ENCODE measurements at places on chromosomes 11 and 22. TPM values are rescaled to one million over a fixed set of nuclear protein-coding genes. Genes with fewer than 3 reads are reported as not detected.

The CHST1 gene
- total RNA-seq: 1.4 TPM

The ANO9 gene
- 180 TPM for total RNA-seq

The CARD16 gene
- 34.3 TPM for total RNA-seq

The ENDOD1 gene
- total RNA-seq: 108 TPM

The XNDC1N gene
- 12.5 TPM for total RNA-seq

GRCh38 chr11:116853461-116854073, 16.1 kb upstream of the APOA1 start:
- DNase-seq: no peak

DNA sequence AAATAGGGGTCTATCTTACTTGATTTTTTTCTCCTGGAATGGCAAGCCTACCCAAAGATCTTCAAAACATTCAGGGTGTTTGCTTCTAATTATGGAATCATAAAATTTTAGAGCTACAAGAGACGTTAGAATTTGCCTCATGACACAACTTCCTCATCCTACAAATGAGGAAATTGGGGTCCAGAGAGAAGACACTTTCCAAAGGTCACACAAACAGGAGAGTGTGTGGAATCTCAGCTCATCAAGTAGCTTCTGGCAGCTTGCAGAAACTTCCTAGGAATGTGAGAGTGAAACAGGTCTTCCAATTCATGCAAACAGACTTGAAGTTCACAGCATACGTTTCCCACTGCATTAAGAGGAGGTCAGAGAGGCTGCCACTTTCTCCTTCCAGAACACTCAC, 976.0 kb downstream of the OPCML start:
- no peak for DNase-seq

- no peak for DNase-seq
These were observed 121.2 kb downstream of the ABTB2 start for GRCh38 chr11:34236572-34236971.

GRCh38 chr11:128627666-128628324, 40.4 kb upstream of the ETS1 start:
- no peak for DNase-seq

DNA sequence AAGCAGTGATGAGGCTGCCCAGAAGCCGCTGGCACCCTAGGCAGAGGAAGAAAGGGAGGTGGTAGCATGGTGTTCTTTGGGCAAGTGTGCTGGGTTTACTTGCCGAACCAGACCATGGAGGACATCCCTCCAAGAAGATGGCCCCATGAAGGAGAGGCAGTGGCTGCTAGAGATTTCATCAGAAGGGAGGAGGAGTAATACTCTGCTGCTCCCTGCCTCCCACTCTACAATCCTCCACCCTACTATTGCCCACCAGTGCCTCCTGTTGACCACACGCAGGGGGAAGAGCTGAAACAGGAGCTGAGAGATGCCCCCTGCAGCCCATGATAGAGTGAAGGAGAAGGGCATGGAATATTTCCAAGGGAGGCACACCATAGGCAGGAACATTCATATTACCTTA, 51.0 kb upstream of the PRSS23 start:
- DNase-seq: no peak

DNA sequence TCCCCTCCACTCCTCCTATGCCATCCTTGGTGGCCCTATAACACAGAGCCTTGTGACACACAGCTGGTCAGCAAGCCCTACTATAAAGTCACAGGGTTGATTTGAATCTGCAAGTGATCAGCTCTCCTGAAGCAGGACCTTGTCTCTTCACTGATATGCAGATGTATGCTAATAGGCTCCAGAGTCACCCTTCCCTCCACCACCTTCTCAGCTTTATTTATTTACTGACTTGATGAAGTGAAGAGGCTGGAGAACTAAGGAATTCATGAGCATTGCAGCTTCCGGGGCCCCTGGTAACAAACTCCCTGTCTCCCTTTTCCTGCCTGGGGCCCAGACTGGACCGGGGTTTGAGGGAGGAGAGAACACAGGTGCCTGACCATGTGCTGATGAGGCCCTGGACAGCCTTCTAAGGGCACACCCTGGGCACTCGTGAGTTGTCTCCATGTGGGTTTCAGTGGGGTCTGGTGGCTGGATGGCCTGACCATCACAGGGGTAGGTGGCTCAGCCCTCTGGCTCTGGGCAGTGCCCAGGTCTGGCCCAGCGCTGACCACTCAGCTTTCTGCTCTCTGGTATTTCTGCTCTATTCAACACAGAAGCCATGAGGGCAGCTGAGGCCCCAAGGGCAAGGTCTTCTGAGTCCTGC, 307.5 kb downstream of the NTM start:
- DNase-seq: no peak

GRCh38 chr11:7646866-7647265, 26.4 kb downstream of the CYB5R2 start:
- DNase-seq: no peak

DNA sequence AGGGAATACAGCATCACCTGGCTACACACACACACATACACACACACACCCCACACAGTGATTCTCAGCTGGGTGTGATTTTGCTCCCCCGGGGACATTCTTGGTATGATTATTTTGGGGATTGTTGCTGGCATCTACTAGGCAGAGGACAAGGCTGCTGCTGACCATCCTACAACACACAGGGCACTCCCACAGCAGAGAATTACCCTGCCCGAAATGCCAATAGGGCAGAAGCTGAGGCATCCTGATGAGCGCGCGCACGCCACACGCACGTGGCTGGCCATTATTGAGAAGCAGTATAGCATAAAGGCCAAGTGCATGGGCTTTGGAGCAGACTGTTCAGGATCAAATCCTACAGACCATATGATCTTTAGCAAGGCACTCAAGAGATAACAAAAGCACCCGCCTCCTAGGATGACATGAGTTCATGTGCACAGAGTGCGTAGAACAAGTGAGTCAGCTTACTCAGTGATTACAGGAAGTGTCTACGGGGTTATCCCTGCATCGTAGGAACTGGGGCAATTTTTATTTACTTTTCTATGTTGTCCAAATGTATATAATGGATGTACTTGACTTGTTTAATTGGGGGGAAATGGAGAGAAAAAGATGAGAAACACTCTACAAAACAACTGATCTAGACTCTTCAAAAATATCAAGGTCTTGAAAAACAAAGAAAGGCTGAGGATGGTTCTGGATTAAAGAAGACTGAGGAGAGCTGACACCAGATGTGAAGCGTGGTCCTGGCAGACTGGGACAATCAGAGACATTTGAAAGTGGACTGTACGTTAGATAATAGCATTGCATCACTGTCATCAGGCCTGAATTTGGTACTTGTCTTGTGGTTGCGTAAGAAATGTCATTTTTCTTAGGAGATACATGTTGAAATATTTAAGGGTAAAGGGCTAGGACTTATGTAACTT, 7.2 kb upstream of the EHD1 start:
- no peak for DNase-seq

GRCh38 chr11:118088531-118088930, 1.8 kb upstream of the SMIM35 start:
- DNase-seq: peak; percentile 58

DNA sequence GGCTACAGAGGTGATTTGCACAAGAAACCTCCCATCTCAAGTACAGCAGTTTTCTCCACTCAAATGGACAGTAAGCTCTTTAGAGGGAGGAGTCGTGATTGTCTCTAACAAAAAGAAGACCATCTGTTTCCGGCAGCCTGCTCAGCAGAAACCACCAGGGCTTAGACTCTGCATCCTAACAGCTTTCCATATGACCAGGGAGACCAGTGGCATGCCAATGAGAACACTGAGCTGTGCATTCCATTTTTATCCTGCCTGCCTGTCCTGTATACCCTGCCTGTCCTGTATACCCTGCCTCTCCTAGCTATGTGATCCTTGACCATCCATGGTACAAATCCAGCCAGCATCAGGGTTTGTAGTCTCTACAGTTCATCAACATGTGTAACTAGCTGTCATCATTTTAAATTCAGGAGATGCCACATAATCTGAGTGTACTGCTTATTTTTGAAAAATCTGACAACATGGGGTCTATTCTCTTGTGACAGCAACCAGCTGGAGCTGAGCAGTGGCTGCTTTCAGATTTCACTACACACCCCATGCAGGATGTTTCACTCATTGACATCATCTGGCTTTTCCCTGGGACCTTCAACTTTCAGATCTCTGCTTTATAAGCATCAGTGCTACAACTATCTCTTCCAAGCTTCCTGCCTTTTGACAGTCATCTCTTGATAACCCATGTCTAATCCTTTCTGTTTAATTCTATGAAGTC, 50.5 kb upstream of the POU2AF2 start:
- no peak for DNase-seq

DNA sequence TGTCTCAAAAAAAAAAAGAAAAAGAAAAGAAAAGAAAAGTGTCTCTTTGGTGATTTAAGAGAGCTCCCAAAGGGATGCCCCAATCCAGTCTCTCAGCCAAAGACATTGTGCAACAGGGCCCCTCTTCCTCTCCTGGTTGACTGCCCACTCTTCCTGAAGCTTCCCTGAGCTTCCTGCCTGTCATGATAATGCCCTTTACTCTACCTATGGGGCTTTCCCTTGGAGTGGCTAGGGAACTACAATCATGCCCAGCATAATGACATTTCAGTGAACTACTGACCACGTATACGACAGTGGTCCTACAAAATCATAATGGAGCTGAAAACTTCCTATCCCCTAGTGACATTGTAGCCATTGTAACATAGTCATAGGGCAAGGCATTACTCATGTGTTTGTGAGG, 118.0 kb downstream of the RASSF10 start:
- DNase-seq: no peak

DNA sequence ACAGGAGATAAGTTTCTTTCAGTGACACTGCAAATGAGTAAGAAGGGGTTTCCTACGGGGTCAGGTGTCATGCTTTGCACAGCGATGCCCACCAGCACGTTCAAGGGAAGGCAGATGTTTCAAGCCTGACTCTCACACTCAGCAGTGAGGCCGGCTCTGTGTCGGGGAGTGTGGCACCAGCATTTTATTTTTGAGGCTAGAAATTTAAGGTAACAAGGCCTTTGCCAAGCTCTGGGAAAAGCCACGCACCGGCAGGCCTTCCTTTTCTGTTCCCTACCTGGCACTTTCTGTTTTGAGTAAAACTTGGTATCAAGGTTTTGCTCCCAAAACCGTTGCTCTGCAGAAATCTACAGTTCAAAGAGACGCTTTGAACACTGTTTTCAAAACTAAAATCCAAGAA, 38.0 kb downstream of the TOLLIP start:
- no peak for DNase-seq
